ENCODE measurements at places on chromosomes 1 and 21. TPM values are rescaled to one million over a fixed set of nuclear protein-coding genes. Genes with fewer than 3 reads are reported as not detected.

TCP10L gene
- 0.19 TPM for total RNA-seq

ATF6 gene
- total RNA-seq = 23.2 TPM

VPS13D gene
- total RNA-seq = 34.4 TPM

AMPD1 gene
- total RNA-seq = not detected

TNFAIP8L2 gene
- not detected for total RNA-seq

SELE gene
- under 0.01 TPM for total RNA-seq

RAB3GAP2 gene
- 45.1 TPM for total RNA-seq

ZNF683 gene
- not detected for total RNA-seq

PCBP3 gene
- 6.2 TPM for total RNA-seq

Data from regular cardiac myocyte (primary cell).